ENCODE measurements at places on chromosomes 4 and X.

- DNase-seq: no peak
These were observed 1279.7 kb upstream of the ADGRL3 start for GRCh38 chr4:59920416-59920815.

DNA sequence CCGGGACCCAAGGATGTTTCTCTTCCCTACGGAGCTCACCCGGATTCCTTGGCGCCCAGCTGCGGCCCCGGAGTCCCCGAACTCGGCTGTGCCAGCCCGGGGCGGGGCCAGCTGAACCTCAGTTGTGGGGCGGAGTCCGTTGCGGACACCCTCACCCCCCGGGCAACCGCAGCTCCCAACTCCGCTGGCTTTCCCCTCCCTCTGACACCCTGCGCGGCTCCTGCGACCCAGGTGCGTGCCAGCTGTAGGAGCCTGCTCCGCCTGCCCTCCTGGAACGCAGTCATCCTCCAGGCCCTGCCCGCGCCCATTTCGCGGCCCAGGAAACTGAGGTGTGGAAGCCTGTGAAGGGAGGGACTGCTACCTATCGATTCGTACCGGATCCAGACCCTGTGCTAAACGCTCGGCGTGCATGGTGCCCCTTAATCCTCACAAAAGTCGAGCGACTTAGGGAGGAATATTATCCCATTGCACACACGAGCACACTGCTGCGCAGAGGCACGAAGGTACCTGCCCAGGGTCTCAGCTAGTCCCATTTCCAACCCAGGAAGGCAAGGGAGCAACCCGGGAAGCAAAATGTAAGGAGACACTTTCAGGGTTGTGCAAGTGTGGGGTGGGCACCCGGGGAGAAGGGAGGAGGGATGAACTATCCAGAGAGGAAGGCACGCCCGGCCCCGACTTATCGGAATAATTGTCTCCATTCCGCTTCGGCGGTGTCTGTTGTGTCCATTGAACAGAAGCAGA lies 12.3 kb downstream of the MSX1 start:
- DNase-seq: no peak

- DNase-seq: no peak
These were observed 72.6 kb upstream of the PTPN13 start for GRCh38 chr4:86521373-86521969.

- no peak for DNase-seq
These were observed 122.4 kb upstream of the PGRMC2 start for GRCh38 chr4:128410037-128410436.

- no peak for DNase-seq
These were observed 39.0 kb upstream of the HGFAC start for GRCh38 chr4:3402491-3403347.

DNA sequence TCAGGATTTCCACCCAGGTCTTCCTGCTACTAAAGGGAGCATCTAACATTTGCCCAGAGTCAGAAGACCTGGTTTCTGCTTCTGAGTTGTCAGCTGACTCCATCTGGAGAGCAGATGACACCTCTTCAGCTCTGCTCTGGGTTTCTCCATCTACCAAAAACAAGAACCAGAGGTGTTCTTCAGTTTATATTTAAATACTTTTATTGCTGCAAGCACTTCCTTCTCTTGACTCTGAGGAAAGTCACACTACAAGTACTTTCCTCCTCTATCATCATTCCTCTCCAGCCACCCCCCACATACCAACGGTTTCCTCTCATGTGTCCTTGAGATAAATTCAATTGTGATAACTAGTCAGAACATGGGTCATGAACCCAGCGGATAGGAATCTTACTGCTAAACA lies 88.4 kb downstream of the PPP3CA start:
- no peak for DNase-seq

GRCh38 chrX:117985241-117985640 lies 131.4 kb downstream of the KLHL13 start:
- no peak for DNase-seq

DNA sequence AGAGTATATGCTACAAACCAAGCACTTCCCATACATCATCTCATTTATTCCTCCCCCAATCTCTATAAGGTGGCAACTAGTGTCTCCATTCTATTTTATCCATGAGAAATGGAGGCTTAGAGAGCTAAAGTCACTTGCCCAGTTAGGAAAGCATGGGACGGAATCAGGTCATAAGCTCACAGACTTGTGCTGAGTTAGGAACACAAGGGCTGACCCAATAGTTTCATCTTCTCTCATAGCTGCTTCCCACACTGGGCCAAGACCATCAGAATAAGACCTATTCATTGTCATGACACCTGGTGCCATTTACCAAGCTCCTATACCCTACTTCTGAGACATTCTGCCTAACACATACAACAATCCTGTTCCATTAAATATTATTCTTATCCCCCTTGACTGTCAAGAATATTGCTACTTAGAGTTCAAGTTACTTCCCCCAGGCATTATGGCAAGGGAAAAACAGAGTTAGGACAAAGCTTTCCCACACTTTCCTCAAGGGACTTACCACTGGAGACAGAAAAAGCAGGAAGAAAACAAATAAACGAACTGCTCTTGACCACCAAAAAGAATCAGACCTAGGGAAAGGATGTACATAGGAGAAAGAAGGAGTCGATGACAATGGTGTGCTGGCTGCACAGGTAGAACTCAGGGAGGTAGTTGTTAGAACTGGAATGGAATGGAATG lies 167.8 kb downstream of the LDB2 start:
- no peak for DNase-seq

DNA sequence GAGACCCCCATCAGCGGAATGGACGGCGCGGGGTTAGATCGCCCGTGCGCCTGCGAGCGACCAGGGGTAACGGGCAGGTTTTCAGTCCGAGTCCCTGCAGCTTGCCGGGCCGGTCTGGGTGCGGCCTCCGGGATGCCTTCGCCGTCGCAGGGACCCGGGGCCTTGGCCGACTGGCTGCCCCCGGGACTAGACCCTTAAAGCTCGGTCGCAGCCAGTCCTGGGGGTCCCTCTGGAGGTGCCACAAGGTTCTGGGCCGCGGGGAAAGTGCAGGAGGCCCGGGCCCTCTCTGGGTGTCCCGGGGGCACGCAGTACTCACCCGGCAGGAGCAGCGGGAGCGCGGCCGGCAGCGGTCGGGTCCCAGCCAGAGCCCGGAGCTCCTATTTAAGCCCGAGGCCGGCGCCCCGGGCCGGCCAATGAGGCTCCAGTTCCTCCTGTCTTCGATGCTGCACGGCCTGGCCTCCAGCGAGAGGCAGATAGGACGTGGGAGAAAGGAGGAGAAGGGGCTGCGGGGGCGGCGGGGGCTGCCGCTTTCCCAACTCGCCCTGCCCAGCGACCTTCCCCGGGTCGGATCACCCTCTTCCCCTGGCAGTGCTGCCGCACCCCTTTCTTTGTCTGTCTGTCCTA lies at the start of gene SPON2:
Gene SPON2 (minus strand): TSS at position 356 of the 624 bp plus-strand sequence.
- DNase-seq: no peak

DNA sequence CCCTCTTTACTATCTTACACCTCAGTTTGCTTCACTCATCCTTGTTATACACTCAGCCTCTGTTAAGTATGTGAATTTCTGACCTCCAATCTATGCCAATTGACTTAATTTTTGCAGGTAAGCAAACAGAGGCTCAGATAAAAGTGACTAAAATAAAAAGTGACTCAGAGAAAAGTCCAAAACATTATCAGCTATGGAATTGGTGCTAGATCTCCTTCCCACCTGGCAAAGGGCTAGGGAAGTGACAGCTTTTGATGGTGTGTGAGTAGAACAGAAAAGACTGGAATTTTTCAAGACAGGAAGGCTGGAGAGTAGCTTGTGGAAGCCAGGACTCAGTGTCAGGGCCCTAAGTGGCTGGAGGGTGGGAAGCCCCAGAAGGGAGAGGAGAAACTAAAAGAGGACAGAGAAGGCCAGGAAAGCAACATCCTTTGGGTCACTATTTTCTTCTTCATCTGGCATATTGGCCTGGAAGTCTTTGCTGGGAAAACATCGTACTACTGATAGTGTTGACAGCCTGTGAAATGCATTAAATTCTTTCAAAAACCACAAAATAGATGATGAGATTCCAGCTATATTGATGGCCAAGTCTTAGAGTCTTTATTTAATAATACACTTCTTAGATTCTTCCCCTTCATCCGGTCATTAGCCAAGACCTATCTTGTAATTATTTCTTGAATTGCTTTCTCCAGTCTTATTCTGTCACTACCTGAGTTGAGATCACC lies 392.8 kb downstream of the RAPGEF2 start:
- DNase-seq: no peak

- no peak for DNase-seq
These were observed 175.2 kb downstream of the ZNF330 start for GRCh38 chr4:141395919-141396318.

DNA sequence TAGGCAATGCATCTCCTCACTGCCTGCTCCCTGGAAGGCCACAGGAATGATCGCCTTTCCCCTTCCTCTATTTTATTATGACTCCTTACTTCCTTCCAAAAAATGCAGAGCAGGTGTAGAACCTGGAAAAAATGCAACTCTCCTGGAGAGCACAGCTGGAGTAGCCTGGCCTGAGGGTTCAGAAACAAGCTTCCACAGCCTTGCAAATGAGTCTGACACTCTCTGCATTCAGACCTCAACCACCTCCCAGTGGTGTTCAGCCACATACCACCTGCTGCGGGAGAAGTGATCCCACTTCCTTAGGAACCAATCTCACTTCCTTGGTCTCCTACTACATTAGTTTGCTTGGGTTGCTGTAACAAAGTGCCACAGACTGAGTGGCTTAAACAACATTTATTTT lies 368.1 kb upstream of the NOCT start:
- no peak for DNase-seq

DNA sequence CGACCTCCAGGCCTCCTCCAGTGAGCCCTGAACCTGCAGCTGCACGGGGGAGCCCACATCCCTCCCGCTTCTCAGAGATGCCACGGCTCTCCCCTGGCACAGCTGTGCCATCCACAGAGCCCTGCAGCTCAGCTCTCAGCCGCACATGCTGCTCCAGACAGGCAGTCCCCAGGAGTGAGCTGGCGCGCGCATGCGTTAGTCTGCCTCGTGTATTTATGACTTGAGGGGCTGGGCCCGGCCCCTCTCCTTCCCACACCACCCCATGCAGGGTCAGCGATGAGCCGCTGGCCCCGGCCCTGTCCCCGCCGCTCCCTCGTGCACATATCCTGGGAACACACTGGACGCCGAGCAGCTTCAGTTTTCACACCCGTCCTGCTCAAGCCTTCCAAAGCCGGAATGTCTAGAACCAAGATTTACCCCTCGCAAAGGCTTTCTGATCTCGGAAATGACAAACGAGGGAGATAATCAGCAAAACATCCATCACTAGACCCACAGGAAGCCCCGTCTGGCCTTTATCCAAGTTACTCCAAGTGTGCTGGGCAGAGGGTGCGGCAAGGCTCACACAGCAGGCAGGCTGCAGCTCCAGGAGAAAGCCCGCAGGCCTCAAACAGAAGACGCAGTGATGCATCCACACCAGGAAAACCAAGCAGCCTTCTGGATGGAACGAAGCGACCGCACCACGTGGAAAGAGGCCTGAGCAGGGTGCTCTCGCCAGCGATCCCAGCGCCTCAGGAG lies 24.3 kb downstream of the GAK start:
- DNase-seq: no peak

DNA sequence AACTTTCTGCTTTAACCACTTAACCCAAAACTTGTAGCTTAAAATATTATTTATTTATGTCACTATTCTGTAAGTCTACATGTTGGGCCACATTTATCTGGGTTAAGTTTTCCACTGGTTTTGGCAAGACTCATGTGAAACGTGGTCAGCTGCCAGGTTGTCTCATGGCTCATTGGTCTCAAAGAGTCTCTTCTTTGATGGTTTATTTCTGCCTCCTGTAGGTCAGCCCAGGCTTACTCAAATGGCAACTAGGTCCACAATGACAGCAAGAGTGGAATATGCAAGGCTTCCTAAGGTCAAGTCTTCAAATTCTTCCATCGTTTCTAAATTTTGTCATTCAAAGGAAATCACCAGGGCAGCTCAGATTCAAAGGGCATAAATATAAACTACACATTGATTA lies 828.7 kb downstream of the PCDH7 start:
- no peak for DNase-seq

DNA sequence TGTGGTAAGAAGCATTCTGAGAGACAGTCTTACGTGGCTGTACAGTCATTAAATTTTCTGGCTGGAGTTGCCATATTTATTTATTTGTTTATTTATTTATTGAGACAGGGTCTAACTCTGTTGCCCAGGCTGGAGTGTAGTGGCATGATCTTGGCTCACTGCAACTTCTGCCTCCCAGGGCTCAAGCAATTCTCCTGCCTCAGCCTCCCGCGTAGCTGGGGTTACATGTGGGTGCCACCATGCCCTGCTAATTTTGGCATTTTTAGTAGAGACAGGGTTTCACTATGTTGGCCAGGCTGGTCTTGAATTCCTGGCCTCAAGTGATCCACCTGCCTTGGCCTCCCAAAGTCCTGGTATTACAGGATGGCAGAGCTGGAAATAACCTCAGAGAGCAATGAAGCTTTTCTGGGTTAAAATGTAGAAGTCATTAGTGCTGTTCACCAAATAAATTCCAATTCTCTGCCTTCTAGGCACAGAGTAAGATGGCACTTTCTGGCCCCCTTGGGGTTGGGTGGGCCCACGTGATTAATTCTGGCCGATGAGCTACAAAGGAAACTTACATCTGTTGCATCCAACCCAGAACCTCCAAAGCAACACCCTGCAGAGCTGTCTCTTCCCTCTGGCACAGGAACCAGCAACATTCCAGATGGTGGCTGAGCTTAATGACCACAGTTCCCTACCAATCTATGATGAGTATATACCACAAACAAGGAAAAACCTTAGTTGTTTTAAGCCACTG lies 4.5 kb downstream of the MRFAP1 start:
- no peak for DNase-seq
